ENCODE measurements at places on chromosomes 12 and 14.

GRCh38 chr14:36365766-36366165 lies 45.3 kb upstream of the MBIP start:
- no peak for DNase-seq

DNA sequence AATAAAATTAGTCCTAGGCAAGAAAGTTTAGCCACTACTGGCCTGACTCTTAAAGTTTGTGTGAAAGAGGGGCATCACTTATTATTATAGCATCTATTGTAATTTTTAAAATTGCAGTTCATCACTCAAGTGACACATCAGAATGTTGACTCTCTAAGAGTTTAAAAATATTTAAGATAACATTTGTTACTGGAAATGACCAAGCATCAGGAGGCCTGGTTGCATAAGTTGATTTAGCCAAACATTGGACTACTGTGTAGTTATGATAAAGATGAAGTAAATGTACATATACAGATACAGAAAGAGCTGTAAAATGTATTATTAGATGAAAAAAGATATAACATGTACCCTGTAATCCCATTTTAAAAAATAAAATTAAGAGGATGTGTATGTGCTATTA lies 47.5 kb downstream of the SCFD1 start:
- no peak for DNase-seq

DNA sequence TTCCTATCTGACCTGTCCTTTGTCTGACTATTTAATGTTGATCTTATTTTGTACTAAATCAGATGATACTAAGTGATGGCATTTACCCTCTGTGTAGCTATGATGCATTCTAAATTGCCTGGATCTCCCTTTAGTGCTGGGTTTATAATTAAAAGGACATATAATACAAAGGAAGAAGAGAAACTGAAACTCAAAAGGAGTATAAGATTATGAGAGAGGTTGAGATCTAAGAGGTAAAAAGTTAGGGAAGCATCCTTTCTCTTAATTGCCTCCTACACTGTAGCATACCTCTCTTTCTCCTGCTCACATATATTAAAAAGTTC lies 86.9 kb upstream of the MON2 start:
- DNase-seq: no peak

GRCh38 chr14:97385727-97386126 lies 588.5 kb downstream of the VRK1 start:
- no peak for DNase-seq

DNA sequence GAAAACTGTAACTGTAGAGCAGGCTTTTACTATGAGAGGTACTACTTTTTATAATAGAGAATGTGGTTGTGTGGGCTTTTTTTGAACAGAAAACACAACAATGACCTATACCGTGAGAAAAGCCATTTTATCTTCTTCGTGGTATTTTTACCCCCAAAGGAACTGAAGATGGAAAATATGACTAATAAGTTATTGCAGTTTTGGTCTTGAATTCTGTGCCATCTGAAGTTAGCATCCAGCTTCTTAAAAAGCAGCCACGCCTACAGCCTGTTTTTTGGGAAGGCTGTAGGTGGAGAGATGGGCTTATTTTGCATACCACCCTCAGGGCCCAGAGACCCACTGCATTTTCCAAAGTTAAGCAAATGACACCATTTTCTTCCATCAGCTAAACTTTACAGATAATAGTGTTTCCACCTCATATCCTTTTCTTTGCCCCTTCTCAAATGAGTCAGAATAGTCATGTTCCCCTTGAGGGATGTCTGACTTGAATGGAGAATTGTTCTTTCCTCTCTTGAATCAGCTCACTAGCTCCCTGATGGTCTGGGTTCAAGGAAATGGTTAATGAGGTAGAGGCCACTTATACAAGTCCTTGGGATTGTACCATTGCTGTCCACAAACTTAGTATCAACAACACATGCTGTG lies 53.0 kb downstream of the TBC1D30 start:
- DNase-seq: no peak

GRCh38 chr12:113267621-113268020 lies 46.4 kb downstream of the TPCN1 start:
- no peak for DNase-seq

GRCh38 chr12:75260316-75260715 lies 50.7 kb upstream of the KCNC2 start:
- no peak for DNase-seq

GRCh38 chr12:119592232-119592631 lies 1.3 kb upstream of the TMEM233 start:
- no peak for DNase-seq

- DNase-seq: no peak
Observed at GRCh38 chr14:92323011-92323915, at the start of gene SLC24A4. Gene SLC24A4 (plus strand): TSS chr14:92323165. CDS start chr14:92323831, 666 bp downstream.

- DNase-seq: no peak
Observed at GRCh38 chr14:64912261-64912660, 2.0 kb upstream of the CHURC1 start.

- no peak for DNase-seq
Observed at GRCh38 chr12:105992849-105993740, 145.7 kb downstream of the NUAK1 start.

DNA sequence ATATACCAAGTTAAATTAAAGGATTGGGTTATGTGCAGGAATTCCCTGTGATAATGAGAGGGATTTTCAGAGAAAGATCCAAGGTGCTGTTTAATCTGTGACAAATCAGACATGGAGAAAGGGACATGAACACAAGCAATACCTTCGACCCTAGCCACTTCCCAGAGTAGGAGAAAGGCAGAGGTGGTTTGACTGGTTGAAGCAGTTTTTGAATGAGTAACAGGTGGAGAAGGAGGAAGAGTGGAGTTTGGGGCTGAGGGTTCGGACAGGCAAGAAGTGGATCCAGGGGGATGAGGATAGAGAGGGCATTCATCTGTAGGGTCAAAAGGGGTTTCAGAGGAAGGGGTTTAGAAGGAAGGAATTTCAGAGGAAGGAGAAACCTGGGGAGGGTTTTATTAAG lies 27.4 kb upstream of the A2M start:
- no peak for DNase-seq

DNA sequence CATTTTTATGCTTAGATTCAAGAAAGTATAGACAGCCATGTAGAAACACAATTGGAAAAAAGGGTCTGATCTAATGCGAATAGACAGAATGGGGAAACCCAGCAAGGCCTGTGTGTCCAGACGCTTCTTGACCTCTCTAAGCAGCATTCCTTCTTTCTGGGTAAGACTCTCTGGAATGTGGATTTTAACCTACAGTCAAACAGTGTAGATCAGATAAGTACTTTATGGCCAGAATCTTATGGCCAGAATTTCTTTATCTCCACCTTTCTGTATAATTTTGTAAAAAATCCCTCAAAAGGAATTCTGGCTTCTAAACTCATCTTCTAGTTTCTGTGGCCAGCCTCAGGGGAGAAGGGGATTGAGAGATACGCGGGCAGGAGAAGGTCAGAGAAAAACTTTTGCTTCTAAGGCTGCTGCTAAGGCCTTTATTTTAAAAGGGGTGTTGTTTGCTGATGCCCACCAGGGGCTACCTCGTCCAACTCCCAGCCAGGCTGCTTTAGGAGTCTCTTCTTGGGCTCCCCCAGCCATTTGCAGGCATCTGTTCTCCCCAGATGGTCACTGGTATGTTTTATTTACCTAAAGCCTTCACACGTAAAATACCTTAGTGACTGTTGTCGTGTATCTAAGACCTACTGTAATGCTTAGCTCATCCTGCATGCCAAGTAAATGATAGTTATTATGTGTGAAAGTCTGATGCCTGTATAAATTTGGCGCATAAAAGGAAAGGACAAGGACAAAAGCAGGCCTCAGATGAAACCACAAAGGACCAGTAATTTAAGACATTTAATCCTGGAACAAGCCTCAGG lies 68.4 kb downstream of the ANO6 start:
- no peak for DNase-seq

- DNase-seq: no peak
Observed at GRCh38 chr12:31250179-31250578, 75.8 kb downstream of the SINHCAF start.

DNA sequence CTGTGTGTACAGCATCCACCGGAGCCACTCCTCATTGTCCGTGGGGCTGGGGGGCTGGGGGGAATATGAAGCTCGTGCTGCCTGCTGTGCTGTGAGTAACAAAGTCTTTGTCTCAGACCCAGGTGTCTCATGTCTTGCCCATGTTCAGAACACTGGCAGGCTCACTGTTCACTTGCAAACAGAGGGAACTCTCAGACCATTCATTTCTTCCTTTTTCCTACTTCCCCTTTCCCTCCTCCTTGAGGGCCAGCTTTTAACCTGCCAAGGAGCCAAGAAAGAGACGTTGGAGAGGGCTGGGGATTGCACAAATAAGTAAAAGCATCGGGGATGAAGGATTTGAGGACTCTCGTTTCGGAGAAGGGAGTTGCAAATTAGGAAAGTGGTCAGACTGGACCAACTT lies 21.6 kb downstream of the GPR132 start:
- no peak for DNase-seq

GRCh38 chr12:13836099-13836498 lies 145.3 kb downstream of the GRIN2B start:
- no peak for DNase-seq

DNA sequence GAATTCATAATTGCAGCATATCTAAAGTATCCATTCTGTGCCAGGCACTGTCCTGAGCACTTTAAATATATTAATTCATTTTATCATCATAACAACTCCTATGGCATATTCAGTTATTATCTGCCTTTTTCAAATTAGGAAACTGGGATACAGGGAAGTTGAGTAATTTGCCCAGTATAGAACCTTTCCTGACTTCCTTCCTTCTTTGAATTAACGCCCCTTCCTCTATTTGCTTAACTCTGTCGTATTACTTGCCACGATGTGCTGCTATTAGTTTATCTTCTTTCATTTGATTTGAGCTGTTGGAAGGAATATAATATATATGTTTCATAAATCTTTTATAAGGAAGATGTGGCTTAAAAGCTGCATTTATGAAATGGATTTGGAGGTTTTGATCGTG lies 25.4 kb upstream of the FAM177A1 start:
- DNase-seq: no peak

DNA sequence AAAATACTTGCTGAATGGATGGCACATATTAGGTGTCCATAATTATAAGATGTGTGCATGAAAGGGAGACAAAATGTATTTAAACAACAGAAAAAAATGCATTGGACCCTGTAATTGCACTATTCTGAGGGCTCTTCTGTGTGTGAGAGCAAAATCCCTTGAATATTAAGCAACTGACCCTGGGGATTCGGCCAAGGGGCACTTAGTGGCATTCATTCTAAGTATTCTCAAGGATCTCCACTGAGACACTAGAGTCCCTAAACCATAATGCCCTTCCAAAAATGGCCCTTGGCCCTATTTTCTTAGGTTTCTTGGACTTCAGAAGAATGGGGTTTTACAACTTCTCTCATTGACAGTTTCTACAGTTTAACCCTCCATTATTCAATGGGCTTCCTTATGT lies 388.6 kb downstream of the GLT1D1 start:
- no peak for DNase-seq

- DNase-seq: no peak
Observed at GRCh38 chr14:24427537-24428508, 1.6 kb downstream of the CBLN3 start.

DNA sequence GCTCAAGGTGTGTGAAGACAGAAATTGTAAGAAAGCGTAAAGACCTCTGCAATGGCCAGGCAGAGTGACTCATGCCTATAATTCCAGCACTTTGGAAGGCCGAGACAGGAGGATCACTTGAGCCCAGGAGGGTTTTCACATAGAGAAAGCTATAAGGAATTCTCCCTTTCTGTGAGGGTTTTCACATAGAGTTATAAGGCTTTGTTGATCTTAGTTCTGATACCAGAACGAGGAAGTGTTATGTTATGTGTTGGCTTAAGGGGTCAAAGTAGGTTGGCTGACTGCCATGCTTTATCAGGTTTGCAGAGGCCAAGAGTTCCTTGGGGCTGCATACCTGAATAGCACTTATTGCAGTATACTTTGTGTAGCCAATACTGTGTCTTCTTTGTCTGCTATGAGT lies 139.1 kb downstream of the ERC1 start:
- DNase-seq: no peak

DNA sequence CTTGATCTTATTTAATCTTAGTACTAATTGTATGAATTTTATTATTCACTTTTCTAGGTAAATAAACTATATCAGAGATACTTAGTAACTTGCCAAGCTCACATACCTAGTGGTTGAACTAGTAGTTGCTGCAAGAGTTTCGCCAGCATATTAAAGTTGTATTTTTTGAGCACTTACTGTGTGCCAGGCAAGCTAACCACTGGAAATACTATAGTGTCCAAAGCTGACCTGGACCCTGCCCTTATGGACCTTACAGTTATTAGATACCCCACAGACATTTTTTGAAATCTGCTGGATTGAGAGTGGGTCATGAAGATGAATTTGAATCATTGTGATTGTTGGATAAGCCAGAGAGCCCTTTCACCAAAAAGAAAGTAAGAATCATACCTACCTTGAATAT lies 125.0 kb downstream of the RAD51B start:
- no peak for DNase-seq
